ENCODE measurements at places on chromosomes 2 and 18.

DNA sequence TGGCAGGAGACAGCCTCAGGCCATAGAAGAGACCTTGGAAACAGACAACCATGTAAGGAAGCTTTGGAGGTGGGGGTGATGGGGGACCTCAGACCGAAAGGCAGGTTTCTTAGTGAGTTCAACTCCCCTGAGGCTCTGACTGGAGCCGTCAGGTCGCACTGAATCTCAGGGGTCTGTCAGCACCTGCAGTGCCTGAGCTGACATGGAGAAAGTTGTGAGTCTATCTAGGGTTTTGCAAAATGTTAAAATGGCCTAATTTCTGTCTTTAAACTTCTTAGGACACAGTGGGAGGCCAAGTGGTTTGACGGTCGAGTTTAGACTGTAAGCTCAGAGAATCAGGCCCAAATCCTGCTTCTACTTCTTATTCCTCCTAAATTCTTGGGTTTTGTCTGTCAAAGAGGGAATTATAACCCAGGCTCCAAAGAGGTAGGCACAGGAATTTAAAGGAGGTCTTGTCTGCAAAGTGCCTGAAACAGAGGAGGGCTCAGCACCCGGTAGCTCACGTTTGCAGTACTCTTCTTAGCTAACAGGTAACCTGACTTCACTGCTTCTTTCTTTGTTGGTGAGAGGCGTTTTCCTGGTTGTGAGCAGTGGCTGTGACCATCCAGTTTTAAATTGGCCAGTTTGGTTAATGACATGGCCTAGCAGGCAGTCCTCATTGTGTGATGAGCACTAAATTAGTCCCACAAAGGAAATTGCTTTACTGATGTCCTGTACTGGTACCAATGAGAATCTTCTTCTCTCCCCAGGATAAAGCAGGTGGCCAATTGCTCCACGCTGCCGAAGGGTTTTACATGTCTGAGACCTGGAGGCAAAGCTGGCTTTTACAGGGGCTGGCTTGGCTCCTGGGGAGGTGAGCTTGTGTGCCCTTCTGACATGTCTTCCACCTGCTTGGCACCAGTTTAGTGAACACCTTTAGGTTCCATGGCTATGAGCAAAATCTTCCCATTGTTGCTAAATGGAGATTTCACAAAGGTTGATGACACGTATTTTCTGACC, 95.7 kb downstream of the MYCN start:
- no peak for DNase-seq

- no peak for DNase-seq
These were observed 34.3 kb upstream of the EPHA4 start for GRCh38 chr2:221606424-221606823.

- no peak for DNase-seq
These were observed 34.2 kb downstream of the TMEM131 start for GRCh38 chr2:97961534-97961933.

GRCh38 chr2:223901854-223902253, 43.3 kb downstream of the WDFY1 start:
- DNase-seq = no peak

GRCh38 chr2:75031906-75032803, 73.7 kb downstream of the POLE4 start:
- DNase-seq = no peak

GRCh38 chr18:43067570-43067969, 47.9 kb downstream of the RIT2 start:
- DNase-seq = no peak

- DNase-seq = no peak
These were observed 3.8 kb upstream of the EGR4 start for GRCh38 chr2:73297151-73297559.

DNA sequence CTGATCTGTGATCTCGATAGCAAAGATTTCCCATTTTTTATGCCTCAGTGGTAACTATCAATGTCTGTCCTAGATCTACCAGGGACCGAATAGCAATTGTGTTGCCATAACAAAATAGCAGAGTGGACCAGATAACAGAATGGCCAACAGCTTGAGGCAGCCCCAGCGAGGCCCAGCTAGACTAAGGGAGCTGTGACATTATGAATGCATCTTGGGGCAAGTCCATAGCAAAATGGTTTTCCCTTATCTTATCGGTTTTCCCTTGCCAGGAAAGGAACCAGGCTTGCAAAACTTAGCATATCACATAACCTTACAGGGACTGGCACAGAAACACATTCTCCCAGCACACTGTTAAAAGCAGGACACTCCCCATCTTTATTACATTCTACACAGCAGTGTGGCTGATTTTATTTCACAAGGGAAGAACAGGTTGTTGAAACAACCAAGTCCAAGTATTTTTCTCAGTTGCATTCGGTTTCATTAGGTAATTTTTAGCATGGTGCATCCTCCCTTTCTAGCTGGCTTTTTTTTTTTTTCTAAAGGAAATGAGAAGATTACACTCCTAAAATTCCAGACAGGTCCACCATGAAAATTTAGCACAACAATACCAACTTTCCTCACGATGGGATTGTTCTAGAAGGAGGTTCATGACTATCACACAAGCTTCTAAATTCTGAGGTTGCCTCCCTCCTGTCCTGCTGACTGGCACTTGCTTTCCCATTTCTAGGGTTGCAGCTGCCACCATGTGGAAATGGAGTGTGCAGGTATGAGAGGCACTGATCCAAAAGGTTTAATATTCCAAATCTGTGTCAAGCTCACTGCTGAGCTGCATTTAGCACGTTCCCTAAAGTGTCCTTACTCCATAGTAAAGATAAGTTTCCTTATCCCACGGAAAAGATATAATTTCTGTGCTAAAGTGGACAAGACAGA, 97.0 kb upstream of the SLC35G4 start:
- DNase-seq = peak; percentile 8

GRCh38 chr2:121707344-121707919, 29.2 kb downstream of the NIFK start:
- DNase-seq = no peak

DNA sequence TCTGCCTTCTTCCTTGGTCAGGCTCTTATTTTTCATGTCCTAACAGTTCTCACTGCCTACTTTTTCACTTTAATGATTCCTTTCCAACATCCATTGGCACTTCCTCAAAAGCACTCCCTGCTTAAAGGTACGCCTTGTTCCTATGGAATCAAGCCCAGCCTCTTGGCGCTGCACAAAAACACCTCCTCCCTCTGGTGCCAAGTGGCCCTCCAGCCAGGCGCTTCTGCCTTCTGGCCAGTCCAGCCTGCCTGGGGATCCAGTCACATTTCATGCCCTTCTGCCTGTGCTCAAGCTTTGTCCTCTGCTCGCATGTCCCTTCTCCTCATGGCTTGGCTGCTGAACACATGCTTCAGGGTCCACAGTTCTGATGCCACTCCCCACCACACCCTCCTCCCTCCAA, 6.3 kb downstream of the TPRKB start:
- DNase-seq = no peak

GRCh38 chr18:58951986-58952702, 87.5 kb downstream of the ZNF532 start:
- DNase-seq = no peak

DNA sequence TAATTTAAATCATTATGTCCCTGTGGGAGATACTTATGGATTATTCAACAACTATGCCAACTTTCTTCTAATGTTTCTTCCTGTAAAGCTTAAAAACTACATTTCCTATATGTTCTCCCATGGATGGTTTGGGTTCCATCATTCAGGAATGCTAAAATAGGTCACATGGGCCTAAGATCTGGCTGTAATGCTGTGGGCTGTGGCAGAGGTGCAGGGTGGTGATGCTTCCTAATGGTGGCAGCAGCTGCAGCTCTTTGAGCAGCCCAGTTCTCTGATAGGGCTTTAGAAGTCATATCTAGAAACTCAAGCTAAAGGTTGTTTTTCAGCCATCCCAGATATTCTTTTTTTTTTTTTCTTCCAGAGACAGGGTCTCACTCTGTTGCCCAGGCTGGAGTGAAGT, 266.1 kb downstream of the ZNF385B start:
- no peak for DNase-seq

GRCh38 chr18:3380384-3380961, 69.5 kb upstream of the TGIF1 start:
- no peak for DNase-seq

DNA sequence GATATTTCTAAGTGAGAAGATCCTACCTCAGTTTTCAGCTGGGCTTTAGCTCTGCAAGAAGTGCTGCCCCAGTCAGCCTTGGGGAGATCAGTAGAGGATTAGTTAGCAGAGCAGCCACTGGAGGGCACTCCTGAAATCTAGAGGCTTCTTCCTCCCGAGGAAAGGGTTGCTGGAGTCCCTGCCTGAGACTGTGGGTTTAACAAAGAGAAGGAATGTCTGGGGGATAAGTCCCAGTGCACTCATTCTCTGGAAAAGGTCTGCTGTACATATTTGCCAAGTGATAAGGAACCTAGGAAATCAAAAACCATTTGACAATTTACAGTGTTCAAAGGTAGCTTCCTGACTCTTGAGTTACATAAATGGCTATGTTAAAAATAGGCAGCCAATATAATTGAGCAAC, 207.2 kb downstream of the SLC8A1 start:
- peak; percentile 13 for DNase-seq

GRCh38 chr2:26852405-26853306, 4.7 kb downstream of the DPYSL5 start:
- no peak for DNase-seq

DNA sequence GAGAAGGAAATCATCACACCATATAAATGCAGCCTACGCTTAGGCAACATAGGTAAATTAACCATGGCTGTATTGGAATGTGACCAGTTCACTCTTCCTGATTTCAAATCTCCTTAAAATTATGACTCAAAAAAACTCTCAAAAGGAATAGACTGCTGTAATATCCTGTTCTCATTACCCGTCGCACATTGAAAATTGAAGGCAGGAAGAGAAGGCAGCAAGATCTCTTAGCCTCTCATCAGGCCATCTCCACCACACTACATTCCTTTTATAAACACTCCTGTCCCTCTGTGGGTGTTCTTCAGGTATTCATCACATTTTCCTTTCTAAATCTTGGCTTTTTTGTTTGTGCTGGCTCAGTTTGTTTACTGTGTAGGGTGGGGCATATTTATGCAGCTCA, 83.2 kb downstream of the PPP1R1C start:
- DNase-seq = no peak

DNA sequence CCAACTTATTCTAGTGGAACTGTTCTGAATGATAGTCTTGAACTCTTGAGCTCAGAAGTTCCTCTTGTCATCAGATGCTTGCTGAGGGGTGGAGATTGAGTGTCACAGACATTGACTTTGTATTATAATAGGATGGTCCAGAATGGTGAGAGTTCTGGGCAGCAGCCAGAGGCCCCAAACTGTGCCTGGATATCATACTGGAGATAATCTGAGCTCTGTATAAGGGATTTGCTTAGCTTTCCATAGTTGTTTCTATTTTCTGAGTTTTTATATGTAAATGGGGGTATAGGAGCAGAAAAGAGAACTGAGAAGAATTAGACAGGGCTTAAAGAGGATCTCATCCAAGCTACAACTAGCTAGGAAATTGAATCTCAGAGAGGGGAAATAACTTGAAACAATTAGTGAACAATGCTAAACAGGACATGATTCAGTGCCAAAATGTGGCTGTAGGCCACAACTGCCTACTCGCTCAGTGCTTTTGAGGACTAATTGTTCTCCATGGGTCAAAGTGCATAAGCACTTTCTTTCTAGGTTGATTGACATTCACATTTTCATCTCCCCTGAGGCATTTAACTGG, 10.1 kb upstream of the LCLAT1 start:
- no peak for DNase-seq

DNA sequence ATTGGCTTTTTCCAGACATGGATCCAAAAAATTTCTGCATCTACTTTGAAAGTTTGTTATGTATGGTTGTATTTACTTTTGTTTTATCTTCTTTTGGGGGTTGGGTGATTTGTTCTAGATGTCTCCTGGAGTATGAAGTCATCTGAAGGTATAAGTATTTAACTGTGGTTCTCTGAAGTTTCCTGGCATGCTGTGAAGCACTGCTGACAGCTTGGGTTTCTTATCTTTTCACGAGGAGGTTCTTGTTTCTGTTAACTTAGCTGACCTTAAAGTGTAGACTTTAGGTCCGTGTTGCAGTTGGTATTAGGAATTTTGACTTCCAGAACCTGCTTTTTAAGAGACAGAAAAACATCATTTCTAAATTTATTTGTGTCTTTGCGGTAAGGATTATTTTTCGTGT, 15.9 kb downstream of the GLS start:
- no peak for DNase-seq

DNA sequence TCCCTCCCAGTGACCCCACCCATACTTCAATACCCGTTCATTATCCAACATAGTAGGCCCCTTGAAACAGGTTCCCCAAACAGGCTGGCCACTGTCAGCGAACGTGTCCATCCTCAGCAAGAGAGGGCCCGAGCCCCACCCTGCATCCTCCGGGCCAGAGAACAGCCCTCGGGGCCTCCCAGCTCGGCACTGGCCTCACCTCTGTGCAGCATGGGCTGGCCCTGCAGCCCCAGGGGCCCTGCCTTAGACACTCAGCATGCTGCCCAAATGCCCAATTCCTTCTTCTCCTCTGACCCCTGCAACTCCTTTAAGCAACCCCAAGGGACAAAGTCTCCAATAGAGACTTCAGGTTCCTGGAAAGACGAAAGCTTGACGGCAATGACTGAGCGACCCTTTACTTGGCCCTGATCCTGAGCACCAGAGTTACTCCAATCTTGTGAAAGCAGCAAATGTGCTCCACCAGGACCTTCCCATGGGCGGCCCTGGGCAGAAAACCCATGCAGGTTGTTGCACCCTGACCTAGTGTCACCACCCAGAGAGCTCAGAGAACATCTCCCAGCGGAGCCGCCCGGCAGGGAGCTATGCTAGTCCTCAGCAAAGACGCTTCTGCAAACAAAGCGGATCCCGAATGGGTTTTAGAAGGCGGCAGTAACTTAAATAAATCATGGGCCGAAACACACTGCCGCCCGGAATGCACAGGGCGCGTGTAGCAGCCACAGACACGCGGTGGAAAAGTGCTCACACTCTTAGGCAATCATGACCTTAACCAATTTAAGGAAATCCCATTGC, 782 bp downstream of the COL6A3 start:
- DNase-seq = no peak

DNA sequence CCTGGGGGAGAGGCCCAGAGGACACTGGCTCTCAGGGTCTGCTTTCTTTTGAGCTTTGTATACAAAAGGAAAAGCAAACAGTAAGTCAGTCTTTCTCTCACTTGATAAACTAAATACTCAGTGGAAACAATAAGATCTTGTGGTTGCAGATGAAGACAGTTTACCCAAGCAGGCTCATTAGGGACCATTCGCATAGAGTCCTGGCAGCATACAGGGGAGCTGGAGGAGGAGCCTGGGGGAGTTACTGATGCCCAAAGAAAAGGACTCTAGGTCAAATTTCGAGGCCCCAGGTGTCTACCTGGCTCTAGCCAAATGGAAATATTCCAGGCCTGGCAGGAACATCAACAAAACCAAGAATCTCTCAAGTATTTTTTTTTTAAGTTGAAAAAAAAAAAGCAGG, 225.3 kb downstream of the CNTNAP5 start:
- no peak for DNase-seq

Measured in NCI-H187 (cell line).